GM10248 (cell line): ENCODE measurements at places on chromosomes 12 and 14.
A peak's percentile ranks its signal among the peaks of the same experiment; 100 is the strongest.

DNA sequence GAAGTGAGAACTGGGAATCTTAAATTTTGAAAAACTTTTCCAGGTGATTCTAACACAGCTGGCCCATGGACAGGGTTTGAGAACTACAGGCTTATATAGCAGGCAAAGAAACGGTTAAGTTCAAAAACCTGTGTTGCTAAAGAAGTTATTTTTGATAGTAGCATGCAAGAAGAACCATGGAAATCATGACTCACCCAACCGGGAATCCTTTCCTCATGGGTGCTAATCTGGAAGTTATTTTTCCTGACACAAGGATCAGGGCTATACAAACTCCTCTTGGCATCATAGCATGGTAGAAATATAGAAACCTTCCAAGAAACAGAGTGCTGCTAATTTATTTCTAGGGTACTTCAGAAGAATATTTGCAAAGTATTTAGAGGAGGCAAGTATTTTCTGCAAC is 588.7 kb downstream of the CCER1 start:
- DNase-seq, result no peak

DNA sequence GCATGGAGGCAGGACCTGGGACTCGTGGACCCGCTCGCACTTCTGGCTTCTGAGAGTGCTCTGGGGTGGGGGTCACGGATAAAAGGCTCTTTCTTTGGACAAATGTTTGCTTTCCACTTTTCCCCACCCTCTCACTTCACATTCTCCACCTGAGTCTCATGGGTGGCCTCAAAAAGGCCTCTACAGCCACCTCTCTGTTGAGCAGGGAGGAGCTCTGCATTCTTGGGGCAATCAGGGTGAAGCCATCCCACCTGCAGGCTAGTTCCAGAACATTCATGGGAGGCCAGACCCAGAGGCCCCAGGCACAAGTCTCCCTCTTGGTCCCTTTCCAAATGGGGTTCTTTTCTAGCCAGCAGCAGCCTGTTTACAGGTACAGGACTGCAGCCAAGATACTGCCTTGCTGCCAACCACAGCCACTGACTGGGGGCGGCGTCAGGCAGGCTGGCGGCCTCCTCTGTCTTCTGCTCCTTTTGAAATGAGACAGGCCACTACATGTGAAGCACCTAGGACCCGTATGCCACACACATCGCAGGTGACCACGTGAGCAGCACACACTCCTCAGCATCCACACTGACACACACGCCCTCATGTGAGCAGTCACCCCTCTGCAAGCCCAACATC is 18.2 kb upstream of the CEBPE start:
- no peak for DNase-seq

- no peak for DNase-seq
Measured at GRCh38 chr14:33510063-33510481, 440.8 kb downstream of the EGLN3 start.

DNA sequence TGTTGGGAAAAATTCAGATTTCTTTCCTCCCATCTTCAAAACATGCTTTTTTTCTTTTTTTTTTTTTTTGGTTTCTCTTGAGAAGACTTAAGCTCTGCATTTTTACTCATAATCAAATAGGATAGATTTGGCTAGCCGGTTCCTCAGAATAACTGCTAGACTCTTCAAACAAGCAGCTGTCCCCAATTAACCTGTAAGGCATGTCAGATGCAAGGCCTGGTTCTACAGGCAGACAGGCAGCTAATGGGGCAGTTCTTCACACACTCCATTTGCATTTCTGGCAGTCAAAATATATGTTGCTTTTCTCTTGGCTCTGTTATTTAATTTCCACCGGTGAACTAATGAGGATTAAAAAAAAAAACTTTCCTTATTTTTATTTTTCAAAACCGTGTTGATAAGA is 228.0 kb upstream of the ATP2B1 start:
- no peak for DNase-seq

DNA sequence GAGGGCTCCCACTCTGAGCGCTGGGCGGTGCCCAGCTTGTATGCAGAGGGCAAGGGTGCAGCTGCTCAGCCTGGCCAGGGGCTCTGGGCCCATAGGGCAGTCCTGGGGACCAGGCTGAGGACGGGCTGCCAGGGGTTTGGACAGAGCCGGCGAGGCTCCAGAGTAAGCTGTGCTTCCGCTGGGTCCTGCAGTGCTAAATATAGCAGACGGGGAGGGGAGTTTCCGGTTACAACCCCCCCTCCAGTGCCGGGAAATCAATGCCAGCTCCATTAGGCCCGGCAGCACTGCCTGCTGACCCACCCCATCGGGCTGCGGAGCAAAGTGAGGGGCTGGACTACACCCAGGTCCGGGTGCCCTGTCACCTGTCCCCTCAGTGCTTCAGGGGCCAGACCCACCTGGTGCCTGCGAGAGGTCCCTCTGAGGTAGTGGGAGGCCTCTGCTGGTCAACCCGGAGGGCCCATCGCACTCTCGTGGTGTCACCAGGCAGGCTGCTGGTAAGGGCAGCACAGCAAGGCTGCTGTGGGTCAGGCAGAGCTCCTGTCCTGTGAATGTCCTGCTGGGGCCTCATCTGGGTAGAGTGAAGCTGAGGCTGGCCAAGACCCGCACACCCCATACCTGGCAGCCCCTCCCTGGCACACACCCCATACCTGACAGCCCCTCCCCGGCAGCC is 2.6 kb upstream of the JAG2 start:
- DNase-seq, result no peak

- no peak for DNase-seq
Measured at GRCh38 chr12:7693793-7694192, 1.8 kb downstream of the GDF3 start.

- no peak for DNase-seq
Measured at GRCh38 chr12:70571705-70572268, 65.4 kb downstream of the PTPRB start.

GRCh38 chr12:67920413-67920812 is 68.8 kb upstream of the IFNG-AS1 start:
- no peak for DNase-seq

DNA sequence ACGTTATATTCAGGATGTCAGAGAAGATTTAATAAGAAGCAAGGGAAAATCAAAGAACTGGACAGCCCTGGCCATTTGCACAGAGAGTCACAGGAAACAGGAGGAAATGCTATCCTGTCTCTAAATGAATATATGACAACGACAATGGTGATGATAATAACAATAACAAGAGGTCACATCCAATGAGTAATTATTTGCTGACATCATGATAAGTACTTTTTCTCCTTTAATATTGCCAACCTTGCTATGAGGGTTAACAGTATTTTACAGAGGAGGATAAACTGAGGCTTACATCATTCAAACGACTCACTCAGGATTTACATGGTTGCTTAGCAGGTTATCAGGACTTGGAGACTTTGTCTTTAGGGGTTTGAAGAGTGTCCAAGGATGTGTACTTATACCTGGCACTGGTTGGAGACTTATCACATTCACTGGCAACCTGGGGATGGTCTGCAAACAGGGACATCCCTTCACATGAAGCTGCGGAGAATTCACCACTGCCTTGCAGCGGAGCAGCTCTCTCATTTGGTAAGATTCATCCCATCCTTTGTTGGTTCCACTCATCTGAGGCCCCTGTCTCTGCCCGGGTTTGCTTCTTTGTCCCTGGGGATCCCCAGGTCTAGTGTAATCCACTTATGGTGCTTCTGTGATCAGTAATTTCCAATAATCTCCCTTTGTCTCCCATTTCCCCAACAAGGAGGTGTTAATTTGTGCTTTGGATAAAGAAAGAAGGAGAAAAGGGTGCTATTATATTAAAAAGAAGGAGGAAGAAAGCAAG is 637.8 kb downstream of the BCL11B start:
- DNase-seq, result no peak

- peak; percentile 37 for DNase-seq
Measured at GRCh38 chr14:23877538-23878180, 75.9 kb upstream of the DHRS4 start.

DNA sequence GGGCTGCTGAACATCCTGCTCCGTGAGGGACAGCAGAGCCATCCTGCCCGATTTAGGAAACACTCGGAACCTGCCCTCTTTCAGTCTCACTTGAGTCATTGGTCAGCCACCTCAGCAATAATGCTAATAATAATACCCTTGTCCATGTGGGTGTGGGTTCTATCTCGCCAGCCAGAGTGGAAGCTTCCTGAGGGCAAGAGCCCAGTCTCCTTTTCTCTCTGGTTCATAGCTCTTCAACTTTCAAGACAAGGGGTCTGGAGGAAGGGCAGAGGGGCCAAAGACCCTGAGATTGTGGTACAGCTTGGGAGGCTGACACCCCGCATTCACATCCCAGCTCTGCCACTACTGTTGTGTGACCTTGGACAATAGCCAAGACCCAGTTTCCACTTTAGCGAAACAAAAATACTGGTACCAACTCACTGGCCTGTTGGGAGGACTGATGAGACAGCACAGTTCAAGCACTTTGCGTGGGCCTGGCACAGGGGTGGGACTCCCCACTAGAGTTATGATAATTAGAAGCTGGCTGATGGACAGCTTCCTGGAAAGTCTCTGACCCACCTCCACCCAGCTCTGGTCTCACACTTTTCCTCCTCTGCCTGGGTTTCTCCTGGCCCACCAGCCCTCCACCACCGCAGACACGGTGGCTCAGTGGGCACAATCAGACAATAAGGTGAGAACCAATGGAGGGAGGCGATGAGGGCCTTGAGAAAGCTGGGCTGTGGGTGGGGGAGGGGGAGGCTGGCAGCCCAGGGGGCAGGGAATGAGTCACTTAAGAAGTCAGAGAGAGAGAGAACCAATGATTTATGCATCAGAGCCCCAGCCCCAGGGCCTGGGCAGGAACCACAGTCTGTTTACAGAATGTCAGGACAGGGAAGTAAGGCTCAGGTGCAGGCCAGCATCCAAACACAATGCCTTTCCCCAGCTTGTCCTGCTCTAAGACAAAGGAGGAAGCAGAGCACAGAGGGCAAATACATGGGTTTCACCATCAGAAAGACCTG is 9.6 kb downstream of the FAIM2 start:
- no peak for DNase-seq

DNA sequence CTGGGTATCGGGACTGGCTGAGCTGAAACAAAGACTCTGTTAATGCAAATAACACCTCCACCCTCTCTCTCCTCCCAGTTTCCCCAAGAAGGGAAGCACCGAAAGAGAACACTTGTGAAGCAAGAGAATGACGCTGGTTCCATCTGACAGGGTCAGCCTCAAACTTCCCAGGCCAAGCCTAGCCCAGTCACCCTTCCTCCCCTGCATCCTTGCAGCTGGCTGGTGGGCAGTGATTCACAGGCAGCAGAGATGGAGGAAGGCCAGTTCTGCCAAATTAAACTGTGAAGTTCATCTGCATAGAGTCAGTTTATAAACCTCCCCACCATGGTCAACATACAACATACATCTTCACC is 2.8 kb downstream of the LRRC74A start:
- DNase-seq, result no peak

DNA sequence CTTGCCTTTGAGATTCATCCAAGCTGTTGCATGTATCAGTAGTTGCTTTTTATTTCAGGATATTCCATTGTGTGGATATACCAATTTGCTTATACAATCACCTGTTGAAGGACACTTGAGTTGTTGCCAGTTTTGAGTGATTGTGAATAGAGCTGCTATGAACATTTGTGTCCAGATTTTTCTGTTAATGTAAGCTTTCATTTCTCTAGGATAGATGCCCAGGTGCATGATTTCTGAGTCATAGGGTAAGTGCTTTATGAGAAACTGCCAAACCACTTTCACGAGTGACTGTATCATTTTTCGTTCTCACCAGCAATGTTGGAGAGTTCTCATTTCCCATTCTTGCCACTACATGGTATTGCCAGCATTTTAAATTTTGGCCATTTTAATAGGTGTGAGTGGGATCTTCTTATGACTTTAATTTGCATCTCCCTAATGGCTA is 434.6 kb upstream of the RGS6 start:
- peak; percentile 52 for DNase-seq

DNA sequence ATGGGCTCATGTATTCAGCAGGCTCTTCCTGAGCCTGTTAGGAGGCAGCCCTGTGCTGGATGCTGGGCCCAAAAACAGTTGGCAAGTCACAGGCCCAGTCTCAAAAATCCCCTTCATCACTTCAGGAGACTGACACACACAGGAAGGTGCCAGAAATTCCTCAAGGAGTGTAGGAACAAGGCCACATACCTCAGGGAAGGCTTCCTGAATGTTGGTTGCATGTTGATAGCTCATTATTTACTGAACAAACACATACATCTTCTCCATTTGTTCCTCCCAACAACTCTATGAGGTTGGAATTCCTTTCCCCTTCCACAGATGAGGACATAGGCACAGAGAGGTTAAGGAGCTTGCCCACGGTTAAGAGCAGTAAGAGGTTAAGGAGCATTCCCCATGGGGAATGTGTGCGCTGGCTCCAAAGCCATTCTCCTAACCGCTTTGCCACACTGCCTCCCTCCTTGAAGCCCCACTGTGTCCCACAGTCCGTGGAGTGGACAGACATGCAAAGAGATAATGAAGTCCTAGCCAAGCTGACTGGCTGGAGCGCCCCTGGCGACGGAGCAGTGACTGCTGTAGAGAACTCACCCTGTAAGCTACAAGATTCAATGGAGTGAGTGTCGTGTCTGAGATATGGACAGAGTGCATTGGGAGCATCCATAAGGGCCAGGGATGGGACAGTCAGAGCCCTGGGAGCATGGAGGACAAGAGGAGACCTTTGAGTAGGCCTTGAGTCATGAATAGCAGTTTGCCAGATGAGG is 3.3 kb downstream of the HHIPL1 start:
- no peak for DNase-seq

GRCh38 chr14:54253195-54253947 is 143.4 kb upstream of the CDKN3 start:
- peak; percentile 17 for DNase-seq

DNA sequence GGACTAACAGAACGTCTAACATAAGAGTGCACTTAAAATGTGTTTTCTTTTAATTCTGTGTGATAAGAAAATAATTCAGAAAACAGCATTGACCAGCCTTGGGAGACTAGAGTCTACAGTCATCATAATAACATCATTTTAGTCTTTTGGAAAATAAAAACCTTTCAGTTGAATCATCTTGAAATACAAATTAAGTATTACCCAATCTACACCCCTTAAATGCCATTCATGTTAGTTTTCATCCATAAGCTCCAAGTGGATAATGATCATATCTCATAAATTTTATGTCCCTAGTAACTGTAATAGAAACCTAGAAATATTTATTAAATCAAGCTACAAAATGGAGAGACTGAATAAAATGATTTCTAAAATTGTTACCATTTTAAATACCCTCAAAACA is 32.4 kb downstream of the EPS8 start:
- DNase-seq, result no peak

- no peak for DNase-seq
Measured at GRCh38 chr14:22517117-22517720, 71.8 kb downstream of the DAD1 start.
